ENCODE measurements at places on chromosomes 7 and 10.

DNA sequence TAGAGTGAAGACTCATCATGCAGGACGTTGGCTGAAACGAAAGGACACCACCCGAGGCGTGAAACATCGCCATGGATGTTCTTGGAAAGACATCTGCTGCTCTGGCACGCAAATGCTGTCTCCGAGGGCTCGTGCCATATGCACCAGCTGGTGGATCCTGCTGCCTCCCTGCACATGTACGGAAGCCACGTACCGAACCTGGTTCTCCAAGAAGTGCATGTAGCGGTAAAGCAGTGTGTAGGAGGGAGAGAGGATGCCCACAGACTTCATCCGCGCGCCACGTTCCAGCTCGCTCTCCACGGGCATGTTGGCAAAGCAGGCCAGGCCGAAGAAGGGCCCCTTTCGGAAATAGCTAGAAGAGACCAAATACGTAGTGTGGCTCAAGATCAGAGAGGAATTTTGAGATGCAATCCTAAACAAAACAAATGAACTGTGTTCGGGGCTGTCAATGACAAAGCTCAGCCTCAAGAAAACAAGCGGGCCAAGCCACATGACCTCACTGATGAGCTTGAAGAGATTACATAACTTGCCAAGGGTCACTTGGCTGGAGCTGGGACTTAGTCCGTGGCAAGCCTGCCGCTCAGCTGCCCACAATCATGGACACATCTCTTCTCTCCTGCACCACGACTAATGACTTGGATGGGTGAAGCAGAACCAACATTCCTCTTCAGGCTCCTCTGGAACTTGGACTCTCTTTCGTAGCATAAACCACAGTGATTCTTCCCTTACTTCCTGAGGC is 16.5 kb downstream of the DENND11 start:
- DNase-seq: no peak

GRCh38 chr10:89351780-89352597 is 24.2 kb downstream of the IFIT3 start:
- DNase-seq: no peak

- DNase-seq: no peak
Measured at GRCh38 chr7:72042855-72043254, 369.3 kb downstream of the CALN1 start.

DNA sequence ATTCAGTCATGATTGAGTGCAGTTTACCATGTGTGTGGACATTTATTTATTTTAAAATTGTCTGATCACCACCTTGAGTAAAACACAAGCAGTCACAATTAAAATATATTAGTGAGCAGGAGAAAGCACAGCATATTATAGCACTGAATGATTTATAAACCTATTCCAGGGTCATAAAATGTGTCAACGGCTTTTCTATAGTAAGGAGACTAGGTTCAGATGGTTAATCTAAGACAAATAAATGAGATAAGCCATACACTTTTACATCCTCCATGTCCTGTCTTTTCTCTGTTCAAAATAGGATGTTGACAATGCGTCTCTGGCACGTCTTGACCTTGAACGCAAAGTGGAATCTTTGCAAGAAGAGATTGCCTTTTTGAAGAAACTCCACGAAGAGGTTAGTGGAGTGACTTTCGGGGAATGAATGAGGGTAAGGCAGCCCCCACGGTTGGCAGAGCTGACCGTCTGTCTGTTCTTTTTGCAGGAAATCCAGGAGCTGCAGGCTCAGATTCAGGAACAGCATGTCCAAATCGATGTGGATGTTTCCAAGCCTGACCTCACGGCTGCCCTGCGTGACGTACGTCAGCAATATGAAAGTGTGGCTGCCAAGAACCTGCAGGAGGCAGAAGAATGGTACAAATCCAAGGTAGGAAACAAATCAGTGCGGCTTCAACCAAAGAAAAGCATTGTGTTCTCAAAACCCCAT is 5.4 kb downstream of the VIM start:
- no peak for DNase-seq

GRCh38 chr7:36944838-36945237 is 220.5 kb upstream of the AOAH start:
- no peak for DNase-seq

DNA sequence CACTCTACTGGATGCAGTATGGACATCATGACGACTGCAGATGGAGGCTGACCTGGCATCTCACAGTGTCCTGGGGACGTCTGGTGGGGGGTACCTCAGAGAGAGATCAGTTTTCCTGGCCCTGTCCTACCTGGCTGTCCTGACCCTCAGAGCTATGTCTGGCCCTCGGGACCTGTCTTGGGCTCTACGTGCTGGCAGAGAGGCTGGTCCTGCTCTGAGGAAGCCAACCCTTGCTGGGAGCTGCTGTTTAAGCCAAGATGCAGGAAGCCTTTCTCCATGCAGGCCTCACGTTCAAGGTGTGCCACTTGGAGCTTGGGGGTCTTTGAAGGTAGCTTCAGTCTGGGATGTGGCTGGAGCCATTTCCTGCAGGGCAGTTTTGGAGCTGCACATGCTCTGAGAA is 42.1 kb upstream of the CXCL12 start:
- DNase-seq: no peak

- DNase-seq: peak; percentile 5
Measured at GRCh38 chr10:85612833-85613232, 753.8 kb downstream of the GRID1 start.

GRCh38 chr10:122461729-122462532 is 578 bp downstream of the HTRA1 start:
- DNase-seq: no peak

DNA sequence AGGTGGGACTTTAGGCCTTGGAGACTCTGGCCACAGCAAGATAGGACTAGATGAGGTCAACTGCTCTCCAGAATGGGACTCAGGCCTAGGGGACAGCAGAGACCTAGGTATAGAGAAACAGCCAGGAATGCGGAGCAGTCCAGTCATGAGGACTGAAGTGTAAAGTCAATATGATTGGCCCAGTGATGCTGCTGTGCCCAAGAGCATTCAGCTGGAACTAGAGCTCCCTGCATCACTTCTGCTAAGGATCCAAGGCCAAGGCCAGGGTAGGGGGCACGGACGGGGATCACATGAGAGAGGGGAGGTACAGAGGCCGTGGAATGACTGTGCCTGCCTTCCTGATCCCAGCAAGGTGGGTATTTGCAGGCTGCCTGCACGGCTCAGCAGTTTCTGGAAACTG is 237.9 kb downstream of the FRMD4A start:
- no peak for DNase-seq

- DNase-seq: no peak
Measured at GRCh38 chr10:11300563-11300962, 282.9 kb downstream of the CELF2 start.

GRCh38 chr10:86690231-86690630 is 21.9 kb downstream of the LDB3 start:
- DNase-seq: no peak

DNA sequence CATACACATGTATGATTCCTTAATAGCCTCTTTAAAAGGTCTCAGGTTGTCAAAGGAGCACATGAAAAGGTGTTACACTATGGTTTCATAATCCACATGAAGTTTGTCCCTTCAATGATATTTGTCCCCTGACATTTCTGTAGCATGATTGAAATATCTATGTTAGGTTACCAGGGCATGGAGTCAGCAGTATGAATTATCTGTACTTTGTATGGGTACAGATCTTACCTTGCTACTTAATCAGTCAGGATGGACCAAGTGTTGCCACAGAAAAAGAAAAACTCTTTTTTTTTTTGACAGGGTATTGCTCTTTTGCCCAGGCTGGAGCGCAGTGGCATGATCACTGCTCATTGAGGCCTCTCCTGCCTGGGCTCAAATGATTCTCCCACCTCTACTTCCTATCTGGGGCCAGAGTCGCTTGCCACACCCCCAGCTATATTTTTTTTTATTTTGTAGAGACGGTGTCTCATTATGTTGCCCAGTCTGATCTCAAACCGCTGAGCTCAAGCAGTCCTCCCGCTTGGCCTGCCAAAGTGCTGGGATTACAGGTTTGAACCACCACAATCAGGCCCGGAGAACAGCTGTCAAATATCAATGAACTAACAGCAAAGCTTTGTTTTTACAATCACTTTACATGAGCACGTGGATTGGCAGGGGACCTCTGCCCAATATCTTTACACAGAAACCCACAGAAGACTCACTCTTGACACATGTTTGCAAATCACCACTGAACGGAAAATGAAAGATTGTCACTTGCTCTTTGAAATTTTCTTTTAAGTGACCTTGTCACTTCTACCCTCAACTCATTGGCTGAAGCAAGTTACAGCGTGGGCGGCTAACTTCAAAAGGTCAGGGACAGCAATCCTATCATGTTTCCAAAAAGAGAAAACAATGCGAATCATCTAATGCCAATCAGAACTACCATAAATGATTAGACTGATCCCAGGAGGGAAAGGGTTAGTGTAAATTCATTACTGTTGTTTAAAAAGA is 140.2 kb downstream of the PRKG1 start:
- DNase-seq: no peak

GRCh38 chr10:67612176-67612575 is 83.8 kb downstream of the CTNNA3 start:
- DNase-seq: no peak

- DNase-seq: peak; percentile 90
Measured at GRCh38 chr7:27196287-27196767, 3.6 kb downstream of the HOXA13 start.

GRCh38 chr7:87047-87446 is 105.3 kb upstream of the FAM20C start:
- no peak for DNase-seq

DNA sequence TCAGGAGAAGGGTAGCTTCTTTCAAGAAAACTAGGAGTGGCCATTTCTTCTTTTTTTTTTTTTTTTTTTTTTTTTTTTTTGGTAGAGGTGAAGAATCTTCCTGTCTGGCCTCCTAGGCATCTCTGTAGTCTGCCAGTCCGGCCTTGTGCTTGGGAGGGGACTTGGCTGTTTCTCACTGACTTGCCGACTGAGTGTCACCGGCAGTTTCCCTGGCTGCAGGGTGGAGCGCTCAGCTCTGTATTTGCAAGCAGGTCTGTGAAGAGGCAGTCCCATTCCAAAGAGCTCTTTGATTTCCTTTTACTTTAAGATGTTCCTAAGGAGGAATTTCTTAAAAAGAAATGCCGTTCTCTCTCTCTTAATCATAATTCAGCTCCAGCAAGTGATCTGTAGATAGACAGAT is 212.6 kb downstream of the ADRA2A start:
- no peak for DNase-seq

- DNase-seq: no peak
Measured at GRCh38 chr10:21637795-21638194, 103.8 kb downstream of the MLLT10 start.

GRCh38 chr7:8481752-8482446 is 48.5 kb downstream of the NXPH1 start:
- peak; percentile 56 for DNase-seq

DNA sequence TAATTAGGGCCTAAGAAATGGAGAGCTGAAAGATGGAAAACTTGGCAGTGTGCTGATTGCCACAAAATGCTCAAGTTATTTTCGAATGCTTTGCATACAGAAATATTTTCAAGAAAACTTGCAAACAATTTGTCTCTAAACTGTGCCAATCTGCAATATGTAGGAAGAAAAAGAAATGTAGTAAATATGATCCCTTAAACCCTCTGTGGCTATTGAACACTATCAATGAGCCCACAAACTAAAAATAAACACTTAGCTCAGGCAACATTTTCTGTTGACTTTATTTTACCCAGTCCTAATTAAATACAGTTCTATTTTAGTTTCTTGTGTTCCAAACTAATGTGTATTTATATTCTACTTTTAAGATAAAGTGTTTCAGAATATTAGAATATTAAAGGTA is 342.1 kb downstream of the SEMA3D start:
- no peak for DNase-seq

GRCh38 chr7:74094224-74095101 is 10.9 kb downstream of the LIMK1 start:
- peak; percentile 77 for DNase-seq

GRCh38 chr10:61842755-61843497 is 58.6 kb upstream of the ARID5B start:
- no peak for DNase-seq

DNA sequence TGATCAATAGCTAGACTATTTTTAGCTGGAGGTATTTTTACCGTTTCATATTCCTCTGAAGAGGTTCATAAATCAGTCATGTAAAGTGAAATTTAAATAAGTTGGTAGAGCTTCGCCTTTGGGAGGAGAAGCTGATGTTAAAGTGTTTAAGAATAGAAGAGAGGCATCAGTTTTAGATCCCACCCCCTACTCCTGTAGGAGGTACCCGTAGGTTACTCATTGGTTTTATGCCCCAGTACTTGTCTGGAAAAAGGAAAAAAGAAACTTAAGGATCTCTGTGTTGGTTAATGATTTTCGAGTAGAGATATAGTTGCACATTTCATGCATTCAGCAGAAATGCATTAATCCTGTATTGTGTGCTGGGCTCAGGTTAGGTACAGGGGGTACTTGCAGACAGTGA is 8.7 kb downstream of the ZNF365 start:
- DNase-seq: no peak

- no peak for DNase-seq
Measured at GRCh38 chr10:125991392-125991791, 95.0 kb downstream of the FANK1 start.

GRCh38 chr7:96157856-96158255 is 164.0 kb downstream of the SLC25A13 start:
- DNase-seq: no peak

DNA sequence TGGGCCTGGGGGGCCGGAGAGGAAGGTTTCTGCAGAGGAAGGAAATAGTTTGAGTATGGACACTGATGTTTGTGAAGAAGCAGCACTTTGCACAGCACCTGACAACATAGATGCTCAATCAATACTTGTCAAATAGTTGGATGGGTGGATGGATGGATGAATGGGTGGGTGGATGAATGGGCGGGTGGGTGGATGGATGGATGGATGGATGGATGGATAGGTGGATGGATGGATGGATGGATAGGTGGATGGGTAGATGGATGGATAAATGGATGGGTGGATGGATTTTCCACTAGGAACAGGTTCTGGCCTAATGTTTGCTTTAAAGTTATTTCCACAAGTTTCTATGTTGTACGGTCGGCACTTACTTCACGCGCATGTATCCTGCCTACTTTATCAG is 45.3 kb downstream of the COL17A1 start:
- DNase-seq: no peak

DNA sequence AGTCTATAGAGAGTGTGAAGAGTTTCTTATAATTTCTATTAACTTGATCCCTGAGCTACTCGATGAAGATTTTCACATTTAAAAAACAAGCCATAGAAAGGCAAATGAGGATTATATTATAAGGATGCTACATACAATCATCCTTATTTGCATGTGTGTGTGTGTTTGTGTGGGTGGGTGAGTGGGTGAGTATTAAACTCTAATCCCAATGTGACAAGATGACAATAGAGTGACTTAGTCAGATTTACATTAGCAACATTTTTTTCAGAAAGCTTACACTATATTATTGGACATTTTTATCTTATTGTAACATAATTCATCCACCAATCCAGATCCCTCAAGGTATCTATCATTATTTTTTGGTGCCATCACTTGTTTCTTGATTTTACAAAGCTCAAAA is 331.7 kb downstream of the SORCS1 start:
- DNase-seq: no peak

DNA sequence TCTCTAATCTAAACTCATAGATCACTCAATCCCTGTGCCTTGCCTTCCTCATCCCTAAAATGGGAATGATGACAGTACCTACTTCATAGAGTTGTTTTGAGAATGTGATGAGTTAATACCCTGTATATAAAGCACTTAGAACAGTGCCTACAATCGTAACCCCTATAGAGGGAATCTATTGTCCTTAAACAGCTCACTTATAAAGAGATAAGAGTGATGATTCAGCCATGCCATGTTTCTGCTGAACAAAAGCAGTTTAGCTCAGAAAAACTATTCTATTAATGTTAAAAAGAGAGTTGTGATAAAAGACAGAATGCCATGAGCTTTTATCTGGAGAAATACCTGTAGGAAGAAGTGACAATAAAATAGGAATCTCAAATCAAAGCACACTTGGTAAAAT is 63.6 kb downstream of the CUBN start:
- no peak for DNase-seq

- DNase-seq: no peak
Measured at GRCh38 chr7:27947586-27948278, 207.8 kb downstream of the TAX1BP1 start.
